ENCODE measurements at places on chromosomes 4 and X.

- no peak for DNase-seq
Observed at GRCh38 chr4:169107528-169107927, 97.5 kb upstream of the CBR4 start.

- no peak for DNase-seq
Observed at GRCh38 chr4:15744016-15744545, 34.0 kb upstream of the CD38 start.

DNA sequence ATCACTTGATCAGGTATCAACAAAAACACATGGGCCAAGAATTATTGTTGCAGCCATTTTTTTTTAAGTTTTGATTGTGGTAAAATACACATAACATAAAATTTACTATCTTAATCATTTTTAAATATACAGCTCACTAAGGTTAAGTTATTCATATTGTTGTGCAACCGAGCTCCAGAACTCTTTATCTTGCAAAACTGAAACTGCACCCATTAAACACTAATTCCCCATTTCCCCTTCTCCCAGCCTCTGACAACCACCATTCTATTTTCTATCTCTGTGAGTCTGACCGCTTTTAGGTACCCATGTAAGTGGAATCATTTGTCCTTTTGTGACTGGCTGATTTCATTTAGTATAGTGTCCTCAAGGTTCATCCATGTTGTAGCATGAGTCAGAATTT lies 126.2 kb upstream of the NDP start:
- no peak for DNase-seq

DNA sequence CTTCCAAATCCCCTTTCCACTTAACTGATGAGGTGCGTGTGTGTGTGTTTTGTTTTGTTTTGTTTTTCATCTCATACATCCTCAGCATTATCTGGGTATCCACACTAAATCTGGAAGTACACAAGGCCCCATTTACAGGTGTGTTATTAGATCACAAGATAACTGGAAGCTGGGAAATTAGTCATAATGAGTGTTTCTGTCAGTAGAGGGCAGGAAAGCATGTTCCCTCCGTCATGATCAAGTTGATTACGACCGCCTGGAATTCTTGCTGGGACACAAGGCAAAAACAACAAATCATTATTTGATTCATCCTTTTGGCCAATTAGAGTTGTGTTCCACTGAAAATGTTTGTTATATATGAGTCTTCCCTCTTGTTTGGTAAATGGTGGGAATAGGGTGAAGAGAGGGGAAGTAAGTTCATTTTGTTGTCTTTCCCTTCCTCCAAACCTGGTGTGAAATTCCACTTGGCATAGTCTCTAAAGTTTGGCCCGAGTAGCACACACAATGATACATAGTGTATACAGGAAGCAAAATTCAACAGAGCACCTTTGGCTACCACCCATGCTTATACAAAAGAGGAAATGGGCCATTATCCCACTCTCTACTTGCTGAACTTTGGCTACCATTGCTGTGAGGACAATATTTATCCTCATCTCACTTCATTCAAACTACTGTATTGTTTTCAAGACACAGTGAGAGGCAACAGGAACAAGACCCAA lies 33.3 kb upstream of the TLL1 start:
- DNase-seq, result no peak

- no peak for DNase-seq
Observed at GRCh38 chrX:133546441-133546840, 131.2 kb upstream of the GPC4 start.

DNA sequence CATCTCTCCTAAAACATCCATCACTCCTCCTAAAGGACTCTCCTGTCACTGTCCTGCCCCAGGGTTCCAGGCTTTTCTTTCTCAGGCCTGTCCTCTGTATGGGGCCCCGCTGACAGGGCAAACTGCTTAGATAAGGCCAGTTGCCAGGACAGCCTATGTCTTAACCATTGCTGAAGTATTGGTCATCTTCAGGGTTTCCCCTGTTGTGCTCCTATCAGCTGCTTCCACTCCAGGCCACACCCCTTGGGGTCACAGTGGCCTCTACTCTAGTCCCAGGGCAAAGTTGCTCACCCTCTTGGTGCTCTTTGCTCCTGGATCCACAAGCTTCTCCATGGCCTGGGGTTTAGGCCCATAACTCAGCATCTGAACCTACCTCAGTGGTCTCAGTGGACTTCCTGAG lies 138.0 kb upstream of the PJA1 start:
- DNase-seq, result no peak

- DNase-seq, result no peak
Observed at GRCh38 chr4:152880263-152880662, 55.9 kb upstream of the FHDC1 start.

DNA sequence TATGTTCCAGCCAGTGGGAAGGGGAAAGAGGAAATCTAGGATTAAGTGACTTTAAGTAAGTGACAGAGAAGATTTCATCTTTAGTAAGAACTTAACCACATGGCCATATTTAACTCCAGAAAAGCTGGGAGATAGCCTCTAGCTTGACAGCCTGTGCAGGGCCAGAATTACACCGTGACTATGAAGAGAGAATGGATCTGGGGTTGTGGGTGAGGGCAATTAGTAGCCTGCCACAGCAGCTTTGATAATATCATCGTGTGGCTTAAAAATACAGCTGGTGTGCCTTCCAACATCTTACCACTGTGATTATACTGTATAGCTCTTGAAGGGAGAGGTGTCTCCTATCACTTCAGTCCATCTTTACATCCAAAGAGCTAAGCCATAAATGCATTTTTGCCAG lies 57.6 kb upstream of the TBC1D9 start:
- DNase-seq, result no peak

GRCh38 chr4:81963015-81963762 lies 410.6 kb downstream of the HNRNPD start:
- no peak for DNase-seq

DNA sequence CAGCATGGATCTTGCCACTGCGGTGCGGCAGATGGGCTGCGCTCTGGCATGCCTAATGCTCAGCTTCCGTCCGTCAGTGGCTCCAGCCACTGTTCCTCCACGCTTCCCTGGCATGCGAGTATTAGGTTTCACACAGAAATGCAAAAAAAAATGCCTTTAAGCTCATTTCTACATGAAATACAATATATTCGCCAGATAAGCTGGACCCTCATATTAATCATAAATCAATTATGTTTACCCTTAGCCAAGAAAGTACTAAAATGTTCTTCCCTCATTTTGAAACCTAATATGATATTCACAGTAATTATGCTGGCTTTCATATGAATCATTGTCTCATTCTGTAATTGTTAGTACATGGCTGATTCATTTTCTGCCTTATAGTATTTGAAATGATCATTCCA lies 115.5 kb upstream of the FAM241A start:
- no peak for DNase-seq

- no peak for DNase-seq
Observed at GRCh38 chr4:42570221-42570620, 86.7 kb downstream of the ATP8A1 start.
